ENCODE measurements at places on chromosomes 16 and 17.

DNA sequence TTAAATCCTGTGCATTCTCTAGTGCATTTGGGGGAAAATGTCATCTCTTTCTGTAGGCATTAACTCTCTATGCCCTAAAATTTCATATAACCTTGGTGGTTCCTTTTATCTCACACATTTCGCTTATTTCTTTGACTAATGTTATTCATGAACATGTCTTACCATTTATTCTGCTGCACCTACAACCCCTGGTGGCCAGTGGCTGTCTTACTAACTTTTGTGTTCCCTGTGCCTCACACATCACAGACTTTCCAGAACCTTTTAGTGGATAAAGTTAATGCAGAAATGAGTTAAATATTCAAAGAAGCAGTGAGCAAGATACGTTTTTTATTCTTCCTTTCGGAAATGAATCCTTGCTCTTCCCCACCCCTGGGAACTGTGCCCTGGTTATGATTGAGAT is 111.9 kb downstream of the CDH13 start:
- no peak for DNase-seq

DNA sequence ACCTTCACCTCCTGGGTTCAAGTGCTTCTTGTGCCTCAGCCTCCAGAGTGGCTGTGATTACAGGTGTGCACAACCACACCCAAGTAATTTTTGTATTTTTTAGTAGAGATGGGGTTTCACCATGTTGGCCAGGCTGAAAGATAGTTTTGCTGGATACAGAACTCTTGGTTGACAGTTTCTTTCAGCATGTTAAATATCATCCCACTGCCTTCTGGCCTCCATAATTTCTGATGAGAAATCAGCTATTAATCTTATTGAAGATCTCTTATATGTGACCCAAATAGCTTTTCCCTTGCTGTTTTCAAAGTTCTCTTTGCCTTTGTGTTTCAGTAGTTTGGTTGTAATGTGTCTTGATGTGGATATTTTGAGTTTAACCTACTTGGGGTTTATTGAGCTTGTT is 50.3 kb upstream of the BRD7 start:
- DNase-seq: no peak

DNA sequence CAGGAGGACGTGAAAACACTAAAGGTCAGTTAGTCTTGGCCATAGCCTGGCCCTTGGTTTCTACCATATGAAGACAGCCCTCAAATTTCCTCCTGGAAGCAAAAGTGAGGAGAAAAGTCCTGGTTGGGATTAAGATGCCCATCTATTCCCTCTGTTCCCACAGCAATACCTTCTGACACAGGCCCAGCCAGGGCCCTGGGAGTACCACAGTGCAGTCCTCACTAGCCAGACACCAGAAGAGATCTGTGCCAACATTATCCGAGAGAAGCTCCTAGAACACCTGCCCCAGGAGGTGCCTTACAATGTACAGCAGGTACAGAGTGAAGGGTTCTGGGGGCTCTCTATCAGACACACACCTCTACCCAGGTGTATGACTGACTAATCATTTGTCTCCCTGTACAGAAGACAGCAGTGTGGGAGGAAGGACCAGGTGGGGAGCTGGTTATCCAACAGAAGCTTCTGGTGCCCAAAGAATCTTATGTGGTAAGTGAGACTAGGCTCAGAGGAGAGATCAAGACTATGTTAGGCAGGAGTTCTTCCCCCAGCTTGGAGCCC is 4.1 kb downstream of the ERAL1 start:
- DNase-seq: no peak

DNA sequence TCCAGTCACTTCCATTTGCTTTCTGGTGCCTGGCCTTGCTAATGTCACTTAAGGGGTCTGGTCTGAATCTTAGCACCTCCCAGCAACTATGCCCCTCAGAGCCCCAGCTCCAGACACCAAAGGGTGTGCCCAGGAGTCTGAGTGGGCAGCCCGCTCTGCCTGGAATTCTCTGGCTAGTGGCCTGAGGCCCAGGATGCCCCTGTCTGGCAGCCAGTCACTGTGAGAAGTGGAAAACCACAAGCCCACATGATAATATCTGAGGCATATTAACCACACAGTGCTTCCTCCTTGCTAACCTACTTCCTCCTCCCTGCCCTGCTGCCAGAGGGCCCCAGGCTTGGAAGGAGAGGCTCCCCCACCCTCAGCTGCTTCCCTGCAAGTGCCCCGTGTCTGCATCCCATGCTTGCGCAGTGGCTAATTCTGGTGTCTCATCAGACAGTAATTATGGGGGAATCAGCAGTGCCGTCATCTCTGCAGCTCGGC is 14.0 kb downstream of the SRCIN1 start:
- DNase-seq: no peak

DNA sequence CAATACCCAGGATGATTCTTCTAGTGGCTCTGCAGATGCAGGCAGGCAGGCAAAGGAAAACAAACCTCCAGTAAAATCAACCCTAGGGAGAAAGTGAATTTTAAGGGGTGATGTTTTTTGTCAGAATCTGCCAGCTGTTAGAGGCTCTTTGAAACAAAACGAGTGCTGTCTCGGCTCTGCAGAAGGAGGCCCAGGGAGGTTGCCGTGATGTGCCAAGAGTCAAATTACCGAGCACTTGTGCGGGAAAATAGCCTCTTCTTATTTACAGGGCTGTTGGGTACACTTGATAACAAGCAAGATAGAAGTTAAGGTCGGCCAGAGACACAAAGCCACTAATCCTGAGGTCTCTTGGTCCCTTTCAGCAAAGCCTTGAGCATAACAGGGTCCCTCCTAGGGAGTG is 68.9 kb upstream of the EEF2KMT start:
- no peak for DNase-seq

GRCh38 chr17:13428611-13429042 is 173.1 kb downstream of the HS3ST3A1 start:
- DNase-seq: no peak

- DNase-seq: no peak
These were observed 39.6 kb downstream of the WSB1 start for GRCh38 chr17:27333410-27333980.
